ENCODE measurements at places on chromosomes 12 and 14. TPM values are rescaled to one million over a fixed set of nuclear protein-coding genes. Genes with fewer than 3 reads are reported as not detected.

DNA sequence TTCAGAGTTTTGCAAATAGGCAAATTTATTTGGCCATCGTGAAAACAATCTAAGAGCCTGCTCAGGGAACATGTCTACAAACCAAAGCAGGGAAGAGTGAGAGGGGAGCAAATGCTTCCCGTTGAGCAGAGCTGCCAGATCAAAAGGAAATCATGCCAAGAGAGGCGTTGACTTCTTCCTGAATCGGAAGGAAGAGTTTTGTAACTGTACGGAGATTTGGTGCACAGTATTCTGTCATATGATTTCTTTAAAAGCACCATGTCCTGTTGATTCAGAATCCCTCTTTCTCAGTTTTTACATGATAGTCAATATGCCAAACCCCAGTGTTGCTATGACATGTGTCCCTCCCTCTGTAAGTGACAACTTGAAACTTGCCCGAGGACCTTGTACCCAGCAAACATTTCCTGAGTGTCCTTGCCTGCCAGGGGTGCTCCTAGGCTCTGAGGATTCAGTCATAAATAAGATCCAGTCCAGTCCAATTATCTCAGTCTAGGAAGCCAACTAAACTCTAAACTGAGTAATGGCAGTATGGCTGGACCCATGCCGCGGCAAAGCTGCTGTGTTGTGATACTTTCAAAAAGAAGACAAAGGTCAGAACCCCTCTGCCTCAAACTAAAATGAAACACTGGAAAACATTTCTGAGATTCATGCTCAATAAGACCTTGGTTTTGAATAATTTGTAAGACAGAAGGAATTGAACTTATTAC is 300.1 kb upstream of the FKBP4 start:
- peak; percentile 58 for DNase-seq

- DNase-seq, result no peak
These were observed 323.8 kb downstream of the RAD51B start for GRCh38 chr14:68143341-68143841.

DNA sequence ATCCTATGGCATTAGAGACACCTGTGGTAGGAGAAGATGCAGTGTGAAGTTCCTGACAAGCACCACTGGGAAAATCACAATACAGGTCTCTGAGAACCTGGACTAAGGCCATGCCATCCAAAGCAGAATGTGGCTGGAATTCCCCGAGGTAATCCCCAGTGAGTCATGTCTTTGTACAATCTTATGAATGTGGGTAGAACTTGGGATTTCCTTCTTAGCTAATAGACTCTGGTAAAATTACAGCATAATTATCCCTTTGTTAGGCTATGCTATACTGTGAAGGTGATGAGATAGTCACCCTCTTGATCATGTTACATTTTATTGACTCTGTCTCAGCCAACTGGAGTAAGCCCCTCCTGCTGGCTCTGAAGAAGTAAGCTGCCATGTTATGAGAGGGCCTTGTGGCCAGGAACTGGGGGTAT is 224.3 kb upstream of the DCN start:
- DNase-seq, result no peak

DNA sequence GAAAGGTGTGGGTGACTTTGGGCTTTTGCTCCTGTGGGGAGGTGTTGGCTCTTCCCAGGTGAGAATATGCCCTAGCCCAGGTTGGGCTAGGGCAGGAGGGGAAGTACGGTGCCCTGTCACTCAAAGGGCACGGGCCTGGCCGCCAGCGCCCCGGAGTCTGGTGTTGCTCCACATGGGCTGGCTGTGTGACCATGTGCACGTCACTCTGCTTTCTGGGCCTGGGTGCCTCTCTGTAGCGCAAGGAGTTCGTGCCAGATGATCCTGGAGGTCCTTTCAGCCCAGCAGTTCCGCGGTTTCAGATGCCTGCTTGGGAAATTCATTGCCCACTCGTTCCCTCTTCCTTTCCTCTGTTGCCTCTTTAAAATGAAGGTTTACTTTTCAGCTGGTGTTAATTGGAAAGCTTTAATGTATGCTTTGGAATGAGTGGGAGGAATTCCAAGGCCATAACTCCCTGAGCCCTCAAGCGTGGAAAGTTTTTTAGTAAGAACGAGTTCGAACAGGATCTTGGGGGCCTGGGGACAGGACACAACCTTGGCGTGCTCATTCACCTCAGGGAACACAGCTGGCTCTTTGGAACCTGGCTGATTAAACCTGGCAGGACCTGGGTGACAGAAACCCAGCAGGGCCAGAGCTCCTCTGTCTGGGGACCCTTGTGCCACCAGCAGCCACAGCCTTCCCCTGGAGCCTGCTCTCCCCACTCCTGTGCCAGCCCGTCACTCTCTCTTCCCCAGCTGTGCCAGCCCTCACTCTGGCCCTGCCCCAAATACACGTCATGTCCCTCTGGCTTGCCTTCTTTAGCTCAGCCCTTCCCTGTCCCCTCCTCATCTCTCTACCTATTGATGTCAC is 42.8 kb downstream of the TSPAN9 start:
- peak; percentile 34 for DNase-seq

GRCh38 chr12:46661110-46661845 is 164.5 kb downstream of the SLC38A4 start:
- peak; percentile 89 for DNase-seq

GRCh38 chr12:25054076-25054782 is 105.3 kb upstream of the BCAT1 start:
- peak; percentile 31 for DNase-seq

- DNase-seq, result no peak
These were observed 646 bp downstream of the ST8SIA1 start for GRCh38 chr12:22333713-22334409.

DNA sequence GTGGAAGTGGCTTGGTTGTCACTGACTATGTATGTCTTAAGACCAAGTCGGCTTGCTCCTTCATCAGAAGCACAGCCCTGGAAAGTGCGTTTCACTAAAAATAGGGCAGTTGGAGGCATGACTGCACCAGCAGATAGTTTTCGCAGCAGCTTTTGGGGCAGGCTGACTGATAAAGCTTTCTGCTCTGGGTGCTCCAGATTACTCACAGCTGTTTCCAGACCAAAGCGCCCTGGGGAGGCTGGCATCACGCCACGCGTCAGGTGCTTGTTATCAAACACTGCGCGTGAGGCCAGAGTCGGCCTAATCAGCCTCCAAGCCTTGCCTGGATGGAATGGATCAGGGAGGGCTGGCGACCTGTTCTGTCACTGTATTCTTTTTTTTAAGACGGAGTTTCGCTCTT is 13.3 kb upstream of the LRRC10 start:
- DNase-seq, result peak; percentile 4

DNA sequence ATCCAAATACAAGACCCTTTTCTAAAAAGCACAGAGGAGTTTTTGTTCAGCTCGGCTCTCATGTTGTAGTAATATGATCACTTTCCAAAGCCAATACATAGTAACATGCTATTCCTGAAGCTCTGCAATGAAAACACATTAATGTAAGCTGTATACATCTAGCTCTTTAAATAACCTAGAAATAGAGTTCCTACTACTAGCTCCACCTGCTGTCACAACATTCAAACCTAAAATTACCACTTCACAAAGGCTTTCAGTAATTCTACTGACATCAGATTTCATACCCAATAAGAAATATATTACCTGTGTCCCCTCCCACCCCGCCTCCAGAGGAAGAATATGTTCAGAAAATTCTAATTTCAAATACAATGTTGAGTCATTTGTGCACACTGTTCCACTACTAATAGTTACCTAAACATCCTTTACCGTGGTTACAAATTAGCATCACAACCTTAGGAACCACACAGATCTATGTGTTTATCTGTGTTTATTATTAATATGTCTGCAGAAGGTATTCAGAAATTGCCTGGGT is 17.8 kb downstream of the EFCAB11 start:
- no peak for DNase-seq

DNA sequence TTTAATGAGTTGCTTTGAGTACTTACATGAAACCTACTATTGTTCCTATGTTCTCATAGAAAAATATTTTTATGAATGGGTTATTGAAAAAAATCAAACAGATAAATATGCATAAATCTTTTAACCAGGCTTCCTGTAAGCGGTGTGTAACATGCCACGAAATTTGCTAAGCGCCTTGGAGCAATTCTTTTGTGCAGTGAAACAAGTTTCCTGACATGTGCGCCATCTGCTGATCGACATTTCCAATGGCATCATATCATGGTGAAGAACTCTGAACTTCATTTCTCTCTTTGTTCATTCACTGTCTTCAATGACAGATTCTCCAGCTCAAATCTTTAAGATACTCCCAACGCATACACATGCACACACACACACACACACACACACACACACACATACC is 145.6 kb upstream of the NAV3 start:
- peak; percentile 83 for DNase-seq

DNA sequence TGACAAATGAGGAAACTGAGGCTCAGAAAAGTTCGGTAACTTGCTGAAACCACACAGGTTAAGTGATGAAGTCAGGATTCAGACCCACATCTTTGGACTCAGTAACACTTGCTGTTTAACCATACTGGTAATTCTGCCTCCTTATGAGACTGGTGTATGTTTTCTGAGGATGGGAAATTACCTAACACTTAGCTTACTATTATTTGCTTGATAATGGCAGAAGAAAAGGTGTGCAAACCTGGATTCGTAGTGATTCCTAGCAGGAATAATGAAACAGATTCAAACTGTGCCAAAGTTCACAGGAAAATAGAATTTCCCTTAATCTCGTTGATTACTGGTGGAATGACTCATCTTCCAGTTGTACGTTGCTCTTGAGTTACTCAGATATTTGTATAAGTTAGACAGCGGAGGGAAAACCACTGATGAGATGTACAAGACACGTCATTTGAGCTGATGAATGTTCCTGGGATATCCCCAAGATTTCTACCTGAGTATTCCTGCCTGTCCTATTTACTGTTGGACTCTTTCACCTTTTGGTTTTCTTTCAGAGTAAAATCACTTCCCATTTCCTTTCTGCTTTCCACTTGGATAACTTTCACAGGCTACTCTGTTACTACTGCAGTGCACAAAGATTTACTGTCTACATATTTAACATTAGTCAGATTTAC is 37.5 kb downstream of the PRORP start:
- peak; percentile 35 for DNase-seq

DNA sequence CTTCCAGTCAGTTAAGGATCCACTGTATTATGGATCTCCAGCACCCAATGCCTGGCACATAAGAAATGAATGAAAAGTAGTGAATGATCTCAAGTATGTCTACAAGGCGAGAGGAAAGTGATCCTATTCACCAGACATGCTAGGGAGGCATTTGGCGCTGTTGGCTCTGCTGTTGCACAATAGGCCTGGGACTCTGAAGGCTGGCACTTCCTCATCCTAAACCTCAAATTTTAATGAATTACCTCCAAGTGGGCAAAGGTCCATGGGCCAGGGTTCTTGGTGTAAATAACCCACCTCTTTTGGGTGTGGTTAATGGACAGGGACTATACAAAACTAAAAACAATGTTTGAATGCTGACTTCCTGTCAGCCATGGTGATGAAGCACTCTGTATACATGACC is 173.4 kb upstream of the PZP start:
- DNase-seq, result no peak

DNA sequence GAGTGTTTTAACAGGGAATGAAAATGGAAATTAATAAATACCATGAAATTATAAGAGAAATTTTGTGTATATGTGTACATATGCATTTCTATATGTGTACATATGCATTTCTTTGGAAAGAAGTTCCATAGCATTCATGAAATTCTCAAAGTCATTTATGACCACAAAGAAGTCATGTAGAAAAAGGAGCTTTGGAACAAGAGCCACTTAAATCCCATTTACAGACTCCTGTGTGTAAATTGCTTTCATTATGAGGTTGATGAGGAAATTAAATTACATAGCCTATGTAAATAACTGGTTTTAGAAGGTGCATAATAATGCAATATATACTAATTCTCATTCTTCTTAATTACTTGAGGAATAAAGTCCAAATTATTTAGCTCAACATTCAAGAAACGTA is 450.5 kb upstream of the SYT1 start:
- no peak for DNase-seq

- DNase-seq, result no peak
These were observed 2.1 kb downstream of the PIANP start for GRCh38 chr12:6698352-6699046.

- no peak for DNase-seq
These were observed 111.7 kb downstream of the MYRFL start for GRCh38 chr12:69936766-69937165.

DNA sequence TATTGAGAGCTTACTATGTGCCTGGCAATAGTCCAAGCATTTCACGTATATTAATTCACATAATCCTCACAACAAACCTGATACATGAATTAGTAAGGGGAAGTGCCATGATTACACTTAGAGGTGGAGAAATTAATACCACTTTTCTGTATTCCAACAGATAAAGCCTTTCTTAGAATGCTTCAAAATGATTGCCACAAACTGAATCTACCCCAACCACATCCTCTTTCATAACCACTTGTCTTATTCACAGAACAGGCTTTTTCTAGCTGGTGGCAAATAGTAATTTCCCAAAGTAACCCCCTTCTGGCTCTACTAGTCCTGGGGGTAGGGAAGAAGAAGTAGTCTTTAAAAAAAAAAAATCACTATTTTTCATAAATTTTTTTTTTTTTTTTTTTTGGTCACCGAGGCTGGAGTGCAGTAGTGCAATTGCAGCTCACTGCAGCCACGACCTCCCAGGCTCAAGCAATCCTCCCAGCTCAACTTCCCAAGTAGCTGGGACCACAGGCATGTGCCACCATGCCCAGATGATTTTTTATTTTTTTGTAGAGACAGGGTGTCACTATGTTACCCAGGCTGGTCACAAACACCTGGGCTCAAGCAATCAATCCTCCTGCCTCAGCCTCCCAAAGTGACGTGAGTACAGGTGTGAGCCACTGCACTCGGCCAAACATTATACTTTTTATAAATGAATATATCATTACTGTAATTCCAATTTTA is 59.0 kb upstream of the ARID2 start:
- DNase-seq, result no peak

DNA sequence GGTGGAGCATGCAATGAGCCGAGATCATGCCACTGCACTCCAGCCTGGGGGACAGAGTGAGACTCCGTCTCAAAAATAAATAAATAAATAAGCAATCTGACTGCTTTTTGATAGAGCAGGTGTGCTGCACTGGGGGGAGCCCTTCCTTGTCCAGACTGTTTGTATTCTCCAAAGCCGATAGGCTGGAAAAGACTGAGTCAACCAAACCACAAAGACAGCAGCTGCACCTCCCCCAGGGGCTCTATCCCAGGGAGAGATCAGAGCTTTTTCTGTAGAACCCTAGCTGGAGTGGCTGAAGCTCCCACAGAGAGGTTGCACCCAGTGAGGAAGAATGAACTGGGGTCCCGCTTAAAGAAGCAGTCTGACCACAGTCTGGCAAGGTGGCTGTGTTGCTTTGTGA is 45.8 kb upstream of the LALBA start:
- DNase-seq, result no peak

KRT77 gene
- 0.96 TPM for total RNA-seq

ABCD2 gene
- 0.72 TPM for total RNA-seq

DNAH10 gene
- 0.72 TPM for total RNA-seq

CD69 gene
- total RNA-seq, result 5.1 TPM

RDH12 gene
- total RNA-seq, result 0.96 TPM

Measured in umbilical cord (tissue), 2 donors.